ENCODE measurements at places on chromosomes 12 and 14.

GRCh38 chr12:47164724-47165439 is 85.1 kb upstream of the AMIGO2 start:
- DNase-seq = no peak

GRCh38 chr14:85063747-85064146 is 466.2 kb upstream of the FLRT2 start:
- no peak for DNase-seq

- no peak for DNase-seq
These were observed 248.3 kb upstream of the LRIG3 start for GRCh38 chr12:59168647-59169046.

DNA sequence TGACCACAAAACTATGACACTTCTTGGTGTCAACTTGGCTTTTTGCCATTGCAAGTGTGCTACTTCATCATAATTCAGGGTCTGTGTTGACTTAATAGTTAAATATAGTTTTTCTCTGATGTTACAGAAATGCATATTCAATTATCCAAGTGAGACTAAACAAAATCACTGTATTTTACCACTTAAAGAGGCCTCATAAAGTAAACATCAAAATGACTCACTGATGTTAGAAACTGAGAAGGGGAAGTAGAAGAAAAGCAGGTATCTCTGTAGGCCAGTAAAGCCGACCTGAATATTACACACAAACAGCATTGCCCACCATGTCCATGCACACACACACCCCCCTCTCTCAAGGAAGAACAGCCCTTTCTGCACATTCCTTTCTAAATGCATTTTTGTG is 55.4 kb downstream of the RPAP3 start:
- no peak for DNase-seq

GRCh38 chr12:42810006-42810405 is 220.5 kb upstream of the PRICKLE1 start:
- DNase-seq = no peak

DNA sequence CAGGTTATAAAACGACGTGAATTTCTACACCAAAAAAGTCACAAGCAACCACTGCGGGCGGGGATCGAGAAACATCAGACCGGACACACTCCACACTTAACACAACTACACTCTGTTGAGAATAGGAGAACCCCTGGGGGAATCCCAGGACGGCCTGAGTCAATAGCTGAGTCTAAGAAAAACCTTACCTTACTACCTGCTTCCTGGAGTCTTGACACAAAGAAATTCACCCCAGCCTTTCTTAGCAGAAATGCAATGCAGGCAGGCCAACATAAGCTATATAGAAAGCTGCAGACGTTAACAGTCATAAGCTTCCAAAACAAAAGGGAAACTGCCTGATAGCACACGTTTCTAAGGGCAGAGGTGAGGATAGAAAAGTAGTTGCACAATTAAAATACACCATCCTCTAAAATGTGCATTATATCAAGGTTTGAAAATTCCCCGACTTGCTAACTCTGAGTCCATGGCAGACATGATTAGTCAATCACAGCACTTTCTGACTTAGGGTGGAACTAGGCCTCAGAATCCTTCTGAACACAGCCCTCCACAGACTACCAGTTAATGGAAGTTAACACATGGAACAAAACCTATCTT is 68.0 kb downstream of the CCDC88C start:
- DNase-seq = no peak

- no peak for DNase-seq
These were observed 38.0 kb downstream of the CCDC85C start for GRCh38 chr14:99566009-99566389.

DNA sequence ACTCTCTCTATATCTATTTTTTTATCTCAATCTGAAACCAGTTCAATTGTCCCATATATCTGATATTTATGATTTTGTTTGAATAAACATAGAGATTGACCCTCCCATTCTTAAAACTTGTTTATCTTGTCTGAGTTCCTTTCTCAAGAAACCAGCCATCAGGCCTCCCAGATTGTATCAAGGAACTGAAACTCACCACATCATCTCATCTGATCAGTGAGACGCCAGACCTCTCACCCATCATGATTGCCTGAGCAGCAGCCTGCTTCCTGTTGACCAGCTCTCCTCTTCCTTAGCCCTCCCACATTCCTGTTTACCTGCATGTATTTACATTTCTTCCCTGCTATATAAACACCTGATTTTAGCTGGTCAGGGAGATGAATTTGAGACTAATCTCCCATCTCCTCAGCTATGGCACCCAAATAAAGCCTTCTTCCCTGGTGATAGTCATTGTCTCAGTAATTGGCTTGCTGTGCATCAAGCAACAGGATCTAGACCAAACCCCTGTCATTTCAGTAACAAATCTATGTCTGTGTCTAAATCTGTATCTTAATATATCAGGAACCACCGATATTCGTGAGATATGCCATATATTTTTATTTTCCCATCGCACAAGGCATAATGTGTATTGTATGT is 323.6 kb downstream of the TMTC2 start:
- no peak for DNase-seq

DNA sequence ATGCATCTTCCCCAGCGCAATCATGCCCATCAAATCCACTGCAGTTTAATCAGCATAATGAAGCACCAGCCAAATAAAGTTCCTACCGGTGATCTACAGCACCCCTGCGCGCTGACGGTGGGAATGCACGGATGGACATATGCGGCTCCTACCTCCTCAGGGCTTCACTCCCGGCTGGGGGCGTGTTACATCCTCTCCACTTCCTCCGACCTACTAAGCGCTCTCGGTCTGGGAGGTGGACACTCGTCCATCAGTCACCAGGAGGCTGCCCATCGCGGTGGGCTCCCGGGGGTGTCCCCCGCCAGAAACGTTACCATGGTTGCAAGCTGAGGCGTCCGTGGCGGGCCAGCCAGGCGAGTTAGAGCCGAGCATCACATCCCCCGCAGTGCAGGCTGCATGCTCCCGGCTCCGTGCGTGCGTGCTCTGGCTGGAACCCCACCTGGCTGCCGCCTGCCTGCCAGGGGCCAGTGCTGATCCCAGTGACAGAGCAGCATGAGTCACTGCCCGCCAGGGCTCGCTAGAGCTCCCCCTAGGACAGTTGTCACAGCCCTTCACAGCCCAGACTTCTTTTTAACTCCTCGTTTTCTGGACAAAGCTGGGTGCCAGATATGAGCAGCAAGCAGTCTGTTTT is 73.0 kb downstream of the CIT start:
- peak; percentile 74 for DNase-seq

GRCh38 chr14:74938531-74939495 is 15.8 kb upstream of the RPS6KL1 start:
- no peak for DNase-seq

DNA sequence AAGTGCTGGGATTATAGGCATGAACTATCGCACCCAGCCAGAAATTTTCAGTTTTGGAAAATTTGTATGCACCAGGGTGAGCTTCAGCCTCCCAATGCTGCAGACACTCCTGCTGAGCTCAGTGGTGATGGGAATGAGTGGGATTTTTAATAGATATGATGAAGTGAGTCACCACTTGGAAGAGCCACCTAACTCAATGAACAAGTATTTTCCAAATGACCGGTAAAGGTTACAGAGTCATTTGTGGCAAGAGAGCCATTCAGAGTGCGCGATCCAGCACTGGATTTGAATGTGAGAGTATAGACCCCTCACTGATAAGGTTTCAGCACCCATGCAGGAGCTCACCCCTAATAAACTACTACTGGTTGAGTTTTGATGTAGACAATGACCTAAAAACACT is 100.7 kb downstream of the PPP2R5C start:
- DNase-seq = no peak

- DNase-seq = no peak
These were observed 439.1 kb downstream of the NPAS3 start for GRCh38 chr14:33377596-33378390.

DNA sequence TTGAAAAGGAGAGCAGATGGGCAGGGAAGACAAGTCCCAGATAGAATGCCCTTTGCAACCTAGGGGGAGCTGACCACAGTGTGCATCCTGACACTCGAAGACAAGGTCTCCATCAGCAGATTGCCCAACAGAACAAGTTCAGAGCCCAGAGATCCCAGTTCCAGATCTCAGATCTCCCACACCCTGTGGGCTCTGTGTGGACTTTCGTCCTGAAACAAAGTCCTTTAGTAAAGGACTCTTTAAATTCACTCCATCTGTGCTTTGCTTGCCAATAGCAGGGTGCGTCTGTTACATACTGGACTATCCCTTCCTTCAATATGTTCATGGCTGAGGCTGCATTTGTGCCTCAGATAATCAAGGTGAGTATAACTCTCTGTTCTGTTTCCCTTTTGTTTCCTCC is 8.7 kb upstream of the C1RL start:
- DNase-seq = no peak

DNA sequence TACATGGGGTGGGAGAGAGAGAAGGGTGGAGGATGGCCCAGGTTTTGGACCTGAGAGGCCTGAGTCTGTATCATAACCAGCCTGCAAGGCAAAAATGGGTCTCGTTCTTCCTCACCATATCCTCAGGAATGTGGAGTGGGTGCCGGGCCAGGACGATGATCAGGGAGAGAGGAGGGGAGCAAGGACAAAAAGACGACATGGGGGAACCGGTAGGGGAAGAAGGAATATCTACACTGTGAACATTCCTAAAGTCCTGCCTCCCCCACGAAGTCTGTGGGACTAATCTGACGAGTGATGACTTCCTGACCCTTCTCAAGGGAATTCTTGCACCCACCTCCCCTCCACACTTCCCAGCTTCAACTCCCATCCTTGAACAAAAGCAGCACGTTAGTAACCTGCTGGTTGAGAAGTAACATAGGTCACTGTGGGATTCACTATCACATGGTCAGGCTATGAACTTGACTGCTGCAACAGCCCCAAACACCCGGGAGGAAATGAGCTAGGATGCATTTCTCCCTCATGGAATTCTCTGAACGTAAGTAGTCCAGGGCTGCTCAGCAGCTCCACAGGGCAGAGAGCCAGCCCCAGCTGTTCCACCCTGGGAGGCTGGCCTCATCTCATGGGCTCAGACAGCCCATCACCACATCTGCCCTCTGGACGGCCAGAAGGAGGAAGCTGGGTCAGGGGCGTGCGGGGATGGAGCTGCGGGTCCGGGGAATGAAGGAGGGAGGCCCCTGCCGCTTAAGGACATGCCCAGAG is 36.8 kb upstream of the VWF start:
- DNase-seq = no peak
